ENCODE measurements at places on chromosomes 3 and 15.
A peak's percentile ranks its signal among the peaks of the same experiment; 100 is the strongest.

DNA sequence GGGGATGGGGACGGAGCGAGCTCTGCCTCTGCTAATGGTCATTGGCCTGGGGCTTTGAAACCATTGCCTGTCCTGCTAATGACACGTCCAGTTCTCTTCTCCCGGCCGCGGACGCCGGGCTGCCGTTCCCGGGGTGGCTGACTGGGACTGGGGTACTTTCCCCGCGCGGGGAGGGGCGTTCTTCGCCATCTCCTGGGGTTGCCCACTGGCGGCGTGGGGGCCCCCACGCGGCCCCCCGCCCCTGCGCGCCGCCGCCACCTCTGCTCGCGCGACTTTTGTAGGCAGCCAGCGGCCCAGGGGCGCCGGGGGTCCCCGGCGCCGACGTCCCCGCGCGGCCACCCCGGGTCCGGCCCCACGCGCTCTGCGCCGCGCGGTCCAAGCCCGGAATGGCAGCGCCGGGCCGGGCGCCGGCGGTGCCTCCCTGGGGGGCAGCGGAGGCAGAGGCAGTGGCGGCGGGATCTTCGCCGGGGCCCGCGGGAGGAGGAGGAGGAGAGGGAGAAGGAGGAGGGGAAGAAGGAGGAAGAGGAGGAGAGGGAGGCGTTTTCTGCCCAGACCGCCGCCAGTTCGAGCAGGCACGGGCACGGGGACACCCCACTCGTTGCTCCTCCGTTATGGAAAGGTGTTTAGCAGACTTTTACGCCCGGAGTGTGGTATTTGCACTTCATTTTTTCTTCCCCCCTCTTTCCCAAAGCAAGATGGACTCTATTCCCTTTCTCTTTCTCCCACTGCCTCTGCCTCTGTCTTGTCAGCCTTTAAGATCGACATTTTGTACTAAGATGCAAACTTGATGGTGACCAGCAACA lies 2.3 kb downstream of the BBX start:
- peak; percentile 49 for DNase-seq

- DNase-seq, result no peak
Measured at GRCh38 chr3:17678116-17678741, 64.2 kb downstream of the TBC1D5 start.

GRCh38 chr15:68560501-68561113 lies 18.2 kb upstream of the CORO2B start:
- DNase-seq, result no peak

- DNase-seq, result no peak
Measured at GRCh38 chr15:100901702-100902435, 17.3 kb upstream of the LRRK1 start.

GRCh38 chr3:138769616-138770015 lies 65.1 kb downstream of the PIK3CB start:
- no peak for DNase-seq

Data from COR-L47 (cell line).